GM19239 (cell line): ENCODE measurements at places on chromosomes 3 and 15.

DNA sequence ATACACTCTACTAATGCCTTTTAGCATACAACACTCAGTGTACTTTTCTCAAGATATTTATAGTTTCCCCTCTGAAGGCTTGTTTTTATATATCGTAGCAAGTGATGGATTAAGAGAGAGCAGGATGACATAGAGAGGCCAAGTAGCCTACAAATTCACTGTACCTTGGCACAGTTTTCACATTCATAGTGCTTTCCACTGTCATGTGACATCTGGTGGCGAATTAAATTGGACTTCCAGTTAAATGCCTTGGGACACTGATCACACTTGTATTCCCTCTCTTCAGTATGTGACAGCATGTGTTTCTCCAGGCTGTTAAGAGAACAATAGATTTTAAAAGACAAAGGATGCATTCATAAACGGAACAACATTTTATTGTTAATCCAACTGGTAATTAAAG is 541.1 kb downstream of the MECOM start:
- DNase-seq, result no peak

DNA sequence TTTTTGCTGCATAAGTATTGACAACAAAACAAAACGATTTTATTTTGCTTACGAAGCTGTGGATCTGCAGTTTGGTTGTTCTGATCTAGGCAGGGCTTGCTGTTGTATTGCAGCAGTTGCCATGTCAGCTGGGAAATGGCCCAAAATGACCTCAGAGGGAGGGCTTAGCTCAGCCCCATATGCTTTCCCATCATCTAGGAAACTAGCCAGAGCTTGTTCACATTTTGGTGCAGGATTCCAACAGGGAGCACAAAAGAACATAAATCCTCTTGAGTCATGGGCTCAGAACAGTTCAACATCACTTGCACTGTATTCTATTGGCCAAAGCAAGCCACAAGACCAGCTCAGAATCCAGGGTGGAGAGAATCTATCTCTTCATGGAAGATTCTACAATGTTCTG is 42.2 kb upstream of the ROBO2 start:
- DNase-seq, result no peak

- DNase-seq, result peak; percentile 74
Measured at GRCh38 chr15:88274553-88275460, 18.3 kb upstream of the NTRK3 start.

DNA sequence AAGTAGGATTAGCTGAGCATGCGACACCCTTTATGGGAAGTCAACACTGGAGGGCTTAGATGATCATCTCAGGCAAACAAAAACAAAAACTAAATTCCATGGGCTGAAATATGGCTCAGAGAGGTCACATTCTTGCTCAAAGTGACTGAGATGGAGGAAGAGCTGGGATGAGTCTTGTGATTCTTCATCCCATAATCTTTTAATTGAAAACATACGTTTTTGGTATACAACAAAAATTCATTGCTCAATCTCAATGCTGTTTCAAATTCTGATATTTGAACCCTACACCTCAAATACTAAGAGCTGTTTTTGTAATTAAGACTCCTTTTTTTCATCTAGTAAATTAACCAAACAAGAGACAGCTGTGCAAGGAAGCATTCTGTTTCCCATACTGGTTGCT is 257.0 kb downstream of the NR1D2 start:
- no peak for DNase-seq

DNA sequence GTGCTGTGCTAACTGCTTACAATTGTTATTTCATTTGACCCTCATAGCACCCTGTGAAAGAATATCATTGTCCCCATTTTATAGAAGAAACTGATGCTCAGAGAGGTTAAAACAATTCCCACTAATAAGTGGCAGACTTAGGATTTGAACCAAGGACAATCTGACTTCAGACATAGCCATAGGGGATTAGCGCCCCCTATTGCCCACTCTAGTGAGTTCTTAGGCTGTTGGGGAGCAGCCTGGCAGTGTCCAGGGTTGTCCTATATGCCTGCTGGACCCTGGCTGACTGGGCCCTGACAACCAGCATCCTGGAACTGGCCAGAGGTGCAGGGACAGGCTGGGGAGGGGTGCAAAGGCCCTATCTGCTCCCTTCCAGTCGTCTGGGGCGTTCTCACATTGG is 15.4 kb downstream of the DPH3 start:
- DNase-seq, result no peak
